ENCODE measurements at places on chromosomes 11 and 22. TPM values are rescaled to one million over a fixed set of nuclear protein-coding genes. Genes with fewer than 3 reads are reported as not detected.
A peak's percentile ranks its signal among the peaks of the same experiment; 100 is the strongest.

The SHANK3 gene
- 0.67 TPM for total RNA-seq

The RFPL3 gene
- total RNA-seq, result not detected

The ANGPTL5 gene
- not detected for total RNA-seq

The SMIM35 gene
- total RNA-seq, result 1.2 TPM

The SLC5A1 gene
- not detected for total RNA-seq

- H3K27ac ChIP-seq, result no peak overlapping the region
- H3K4me1 ChIP-seq, result no peaks in the 10 kb centered on the region
- peaks cover 3% of the 10 kb centered on the region for H3K27me3 ChIP-seq
These were observed 29.9 kb upstream of the ACER3 start for GRCh38 chr11:76830639-76831327.

DNA sequence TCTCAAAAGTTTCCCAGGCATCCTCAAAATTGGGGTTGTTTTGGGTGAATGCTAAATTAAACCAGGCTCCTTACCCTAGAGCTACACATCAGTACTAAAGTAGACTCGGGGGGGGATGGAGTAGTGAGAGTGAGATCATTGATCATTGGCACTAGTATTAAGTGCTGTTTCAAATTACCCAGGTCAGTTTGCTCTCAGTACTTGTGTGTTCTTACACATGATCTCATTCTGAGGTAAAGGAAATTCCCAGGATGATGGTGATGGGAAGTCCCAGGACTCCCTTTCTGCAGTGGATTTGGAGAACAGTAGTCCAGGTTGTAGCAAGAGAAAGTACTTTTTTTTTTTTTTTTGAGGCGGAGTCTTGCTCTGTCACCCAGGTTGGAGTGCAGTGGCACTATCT is 12.5 kb downstream of the RBM4 start:
- H3K36me3 ChIP-seq, result peaks cover 51% of the 10 kb centered on the region
- H3K27ac ChIP-seq, result no peak overlapping the region
- no peaks in the 10 kb centered on the region for H3K27me3 ChIP-seq
- peaks cover 25% of the 10 kb centered on the region for H3K4me1 ChIP-seq
- DNase-seq, result no peak

DNA sequence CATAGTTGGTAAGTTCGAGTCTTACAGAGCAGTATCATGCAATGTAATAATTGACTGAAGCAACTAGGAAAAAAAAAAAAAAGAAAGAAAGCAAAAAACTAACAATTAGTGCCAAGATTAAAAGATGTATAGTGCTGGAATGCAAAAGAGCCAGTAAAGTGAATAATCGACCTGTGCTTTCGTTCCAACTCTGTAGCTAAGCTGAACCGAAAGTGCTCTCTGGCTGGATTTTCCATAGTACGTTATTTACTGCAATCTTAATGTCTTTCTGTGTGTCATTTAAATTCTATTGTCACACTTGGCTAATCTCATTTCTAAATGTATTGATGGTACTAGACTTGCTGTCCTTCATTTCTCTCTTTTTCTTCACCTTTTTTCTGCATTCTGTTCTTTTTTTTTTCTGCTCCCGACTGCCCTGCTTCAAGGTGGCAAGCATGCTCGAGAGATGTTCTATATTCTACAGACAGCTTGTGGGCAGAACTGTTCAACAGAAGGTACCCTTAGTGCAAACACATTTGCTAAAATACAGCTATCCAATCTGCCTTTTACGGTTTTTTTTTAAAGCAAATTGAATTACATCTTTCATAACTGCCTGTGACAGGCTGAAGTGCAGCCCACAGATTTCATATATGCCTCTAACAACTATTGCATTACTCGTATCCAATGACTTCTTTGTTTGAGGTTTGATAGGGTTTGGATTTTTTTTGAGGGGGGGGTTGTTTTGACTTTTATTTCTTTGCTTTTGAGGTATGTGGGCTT is 204.2 kb upstream of the MTNR1B start:
- H3K36me3 ChIP-seq, result no peaks in the 10 kb centered on the region
- no peak overlapping the region for H3K27ac ChIP-seq
- no peaks in the 10 kb centered on the region for H3K27me3 ChIP-seq

- no peaks in the 10 kb centered on the region for H3K36me3 ChIP-seq
- peaks cover 2% of the 10 kb centered on the region for H3K27me3 ChIP-seq
- peaks cover 5% of the 10 kb centered on the region for H3K4me1 ChIP-seq
- H3K27ac ChIP-seq, result no peak overlapping the region
- DNase-seq, result no peak
- H3K4me3 ChIP-seq, result no peak overlapping the region
These were observed 41.2 kb upstream of the ARL14EP start for GRCh38 chr11:30281476-30282288.

GRCh38 chr22:29207243-29207550 is 1.5 kb downstream of the EMID1 start:
- DNase-seq, result no peak
- peaks cover 14% of the 10 kb centered on the region for H3K4me1 ChIP-seq
- H3K27ac ChIP-seq, result no peak overlapping the region
- no peaks in the 10 kb centered on the region for H3K36me3 ChIP-seq
- no peak overlapping the region for H3K4me3 ChIP-seq

- no peak within 1 kb of the TSS for H3K27ac ChIP-seq
- H3K36me3 ChIP-seq, result no peaks in the 10 kb centered on the region
- H3K4me1 ChIP-seq, result no peaks in the 10 kb centered on the region
- peak; percentile 38 for DNase-seq
- H3K27me3 ChIP-seq, result peaks cover 10% of the 10 kb centered on the region
These were observed at the start of gene TMEM45B for GRCh38 chr11:129815596-129816461. TSS of gene TMEM45B (plus strand) at chr11:129815848. CDS start at chr11:129852483, 36,635 bp downstream.

DNA sequence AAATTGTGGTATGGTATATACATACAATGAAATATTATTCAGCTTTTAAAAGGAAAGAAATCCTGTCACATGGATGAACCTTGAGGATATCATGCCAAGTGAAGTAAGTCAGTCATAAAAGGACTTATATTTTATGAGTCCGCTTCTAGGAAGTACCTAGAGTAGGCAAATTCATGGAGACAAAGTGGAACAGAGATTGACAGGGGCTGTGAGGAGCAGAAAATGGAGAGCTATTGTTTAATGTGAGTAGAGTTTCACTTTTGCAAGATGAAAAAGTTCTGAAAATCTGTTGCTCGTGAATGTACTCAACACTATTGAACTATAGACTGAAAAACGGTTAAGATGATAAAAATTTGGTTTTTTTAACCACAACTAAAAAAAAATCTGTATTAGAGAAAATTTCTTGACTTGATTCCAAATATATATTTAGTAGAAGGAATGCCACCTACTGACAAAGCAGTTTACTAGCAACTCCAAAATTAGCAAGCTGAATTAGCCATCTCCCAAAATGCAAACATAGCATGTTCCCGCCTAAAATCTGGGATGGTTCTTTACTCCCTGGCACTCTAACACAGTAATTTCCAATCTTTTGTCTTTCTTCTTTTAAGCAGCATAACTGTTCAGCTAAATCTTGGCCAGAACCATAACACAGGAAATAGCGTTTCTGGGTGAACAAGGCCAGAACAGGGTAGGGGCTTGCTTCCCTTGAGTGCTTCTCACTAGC is 1.5 kb downstream of the UFD1 start:
- H3K27ac ChIP-seq, result peak overlapping the region; percentile 99
- no peaks in the 10 kb centered on the region for H3K27me3 ChIP-seq
- H3K4me3 ChIP-seq, result peak overlapping the region; percentile 94
- peaks cover 31% of the 10 kb centered on the region for H3K4me1 ChIP-seq

DNA sequence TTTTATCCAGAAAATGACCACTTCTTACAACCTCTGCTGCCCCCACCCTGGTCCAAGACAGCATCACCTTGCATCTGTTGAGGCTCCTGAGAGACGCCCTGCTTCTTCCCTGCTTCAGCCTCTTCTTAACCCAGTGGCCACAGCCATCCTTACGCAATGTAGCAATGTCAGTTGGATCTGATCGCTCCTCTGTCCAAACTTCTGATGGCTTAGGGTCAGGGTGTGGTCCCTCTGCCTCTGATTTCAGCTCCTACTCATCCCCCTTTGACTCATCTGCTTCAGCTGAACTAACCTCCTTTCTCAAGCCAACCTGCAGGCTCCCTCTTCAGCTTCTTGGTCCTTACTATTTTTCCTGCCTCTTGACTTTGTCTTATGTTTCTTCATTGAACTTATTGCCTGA is 280.8 kb downstream of the KIRREL3 start:
- no peak for DNase-seq
- H3K27ac ChIP-seq, result no peak overlapping the region
- no peaks in the 10 kb centered on the region for H3K27me3 ChIP-seq

DNA sequence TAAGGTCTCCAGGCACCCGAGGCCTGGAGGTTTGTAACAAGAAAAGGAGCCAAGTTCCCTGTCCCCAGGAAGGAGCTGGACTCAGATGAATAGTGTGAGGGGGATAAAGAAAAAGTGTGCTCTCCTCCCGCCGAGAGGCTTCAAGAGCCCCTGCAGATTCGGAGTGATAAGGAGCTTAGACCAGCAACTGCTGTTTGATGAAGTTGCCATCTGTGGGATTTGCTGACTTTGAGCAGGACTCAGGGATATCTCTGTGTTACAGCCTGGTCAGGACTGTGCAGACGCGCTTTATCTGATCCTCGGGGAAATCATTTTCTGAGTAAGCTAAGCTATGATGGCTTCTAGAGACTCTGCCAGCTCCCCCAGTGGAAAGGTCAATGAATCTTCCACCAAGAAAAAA is 1017.0 kb downstream of the TBC1D22A start:
- no peaks in the 10 kb centered on the region for H3K36me3 ChIP-seq
- H3K27me3 ChIP-seq, result no peaks in the 10 kb centered on the region
- H3K4me3 ChIP-seq, result no peak overlapping the region
- DNase-seq, result no peak
- H3K27ac ChIP-seq, result no peak overlapping the region
- H3K4me1 ChIP-seq, result no peaks in the 10 kb centered on the region

- peak overlapping the region; percentile 87 for H3K4me3 ChIP-seq
- H3K4me1 ChIP-seq, result peaks cover 44% of the 10 kb centered on the region
- peak overlapping the region; percentile 23 for H3K27ac ChIP-seq
- peak; percentile 87 for DNase-seq
These were observed 2.1 kb upstream of the CPT1A start for GRCh38 chr11:68843703-68844312.

- H3K27me3 ChIP-seq, result no peaks in the 10 kb centered on the region
- H3K4me3 ChIP-seq, result no peak overlapping the region
- DNase-seq, result no peak
- H3K4me1 ChIP-seq, result no peaks in the 10 kb centered on the region
- no peak overlapping the region for H3K27ac ChIP-seq
These were observed 25.2 kb upstream of the NECTIN1 start for GRCh38 chr11:119754199-119754598.
